ENCODE measurements at places on chromosomes 4 and X. TPM values are rescaled to one million over a fixed set of nuclear protein-coding genes. Genes with fewer than 3 reads are reported as not detected.

- DNase-seq, result peak; percentile 82
Observed at GRCh38 chr4:53076374-53076958, 214.3 kb downstream of the RASL11B start.

DNA sequence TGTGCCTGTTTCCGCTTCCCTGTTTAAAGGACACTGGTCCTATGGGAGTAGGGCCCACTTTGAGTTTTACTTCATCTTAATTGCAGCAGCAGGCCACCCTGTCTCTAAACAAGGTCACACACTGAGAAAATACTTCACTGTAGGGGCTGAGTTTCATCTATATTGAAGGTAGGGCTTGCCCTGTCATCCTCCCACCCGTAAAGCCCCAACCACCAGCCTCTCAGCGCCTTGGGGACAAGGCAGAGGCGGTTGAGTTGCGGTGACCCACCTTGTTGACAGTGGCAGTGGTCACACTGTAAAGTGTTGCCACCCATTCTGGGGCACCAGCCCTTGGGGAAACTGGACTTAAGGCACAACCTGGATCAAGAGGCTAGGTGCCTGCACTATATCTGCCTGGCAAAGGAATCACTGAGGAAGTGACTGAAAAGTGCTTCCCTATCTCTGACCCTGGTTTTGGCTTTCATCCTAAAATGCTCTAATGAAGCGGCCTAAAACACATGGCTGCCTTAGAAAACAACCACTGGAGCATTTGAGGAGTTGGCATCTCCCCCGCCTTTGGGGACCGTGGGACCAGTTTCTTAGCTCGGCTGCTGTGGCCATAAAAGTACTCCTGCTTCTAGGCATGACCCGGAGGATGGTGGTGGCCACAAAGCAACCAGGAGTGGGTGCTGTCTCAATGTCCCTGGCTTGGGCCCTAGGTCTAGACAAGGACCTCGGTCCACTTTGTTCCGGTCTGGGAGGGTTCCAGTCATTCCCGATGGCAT is 7.8 kb upstream of the WDR1 start:
- DNase-seq, result no peak

DNA sequence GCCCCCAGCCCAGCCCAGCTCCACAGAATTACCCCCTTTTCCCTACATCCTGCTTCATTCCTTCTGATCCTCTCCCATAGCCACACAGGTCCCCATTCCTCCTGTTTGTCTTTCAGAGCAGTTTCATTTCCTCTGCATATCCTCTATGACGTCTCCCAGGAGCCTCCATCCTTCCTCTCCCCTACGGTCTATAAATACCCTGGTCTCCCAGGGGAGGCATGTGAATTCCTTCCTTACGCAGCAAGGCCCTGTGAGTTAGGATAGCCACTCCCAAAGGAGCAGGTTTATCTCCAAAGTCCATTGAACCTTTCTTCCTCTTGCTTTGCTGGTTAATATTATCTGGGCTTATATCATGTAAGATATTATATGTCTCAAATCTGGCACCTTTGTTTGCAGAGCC is 8.4 kb upstream of the APLN start:
- no peak for DNase-seq

DNA sequence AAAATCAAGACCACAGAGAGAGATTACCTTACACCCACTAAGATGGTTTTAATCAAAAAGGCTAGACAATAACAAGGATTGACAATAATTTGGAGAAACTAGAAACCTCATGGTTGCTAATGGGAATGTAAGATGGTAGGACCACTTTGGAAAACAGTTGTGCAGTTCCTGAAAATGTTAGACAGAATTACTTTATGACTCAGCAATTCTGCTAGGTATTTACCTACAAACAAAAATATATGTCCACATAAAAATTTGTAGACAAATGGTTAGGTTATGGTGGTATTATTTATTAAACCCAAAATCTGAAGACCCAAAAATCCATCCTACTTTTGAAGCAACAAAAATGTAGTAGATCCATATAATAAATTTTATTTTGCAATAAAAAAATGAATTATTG is 1027.0 kb upstream of the ADGRL3 start:
- no peak for DNase-seq

DNA sequence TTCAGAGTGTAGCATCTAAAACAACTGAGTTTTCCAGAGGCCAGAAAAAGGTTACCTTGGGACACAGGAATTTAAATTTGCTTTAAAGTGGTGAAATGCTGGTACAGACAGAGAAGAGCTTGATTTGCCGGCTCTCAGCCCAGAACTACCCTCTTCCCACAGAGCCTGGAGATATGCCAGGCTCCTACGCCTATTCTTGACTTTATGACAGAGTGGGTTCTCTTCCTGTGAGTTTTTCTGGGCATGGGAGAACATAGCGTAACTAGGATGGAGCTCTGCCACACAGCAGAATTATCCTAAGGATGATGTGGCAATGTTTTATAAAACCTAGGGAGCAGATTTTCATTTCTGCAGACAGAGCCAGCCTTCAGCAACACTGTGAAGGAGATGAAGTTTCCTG is 241.8 kb downstream of the GRIA3 start:
- no peak for DNase-seq

GRCh38 chr4:153585026-153585425 is 99.1 kb upstream of the TLR2 start:
- DNase-seq, result no peak

GRCh38 chrX:104670051-104670450 is 104.1 kb downstream of the IL1RAPL2 start:
- DNase-seq, result no peak

DNA sequence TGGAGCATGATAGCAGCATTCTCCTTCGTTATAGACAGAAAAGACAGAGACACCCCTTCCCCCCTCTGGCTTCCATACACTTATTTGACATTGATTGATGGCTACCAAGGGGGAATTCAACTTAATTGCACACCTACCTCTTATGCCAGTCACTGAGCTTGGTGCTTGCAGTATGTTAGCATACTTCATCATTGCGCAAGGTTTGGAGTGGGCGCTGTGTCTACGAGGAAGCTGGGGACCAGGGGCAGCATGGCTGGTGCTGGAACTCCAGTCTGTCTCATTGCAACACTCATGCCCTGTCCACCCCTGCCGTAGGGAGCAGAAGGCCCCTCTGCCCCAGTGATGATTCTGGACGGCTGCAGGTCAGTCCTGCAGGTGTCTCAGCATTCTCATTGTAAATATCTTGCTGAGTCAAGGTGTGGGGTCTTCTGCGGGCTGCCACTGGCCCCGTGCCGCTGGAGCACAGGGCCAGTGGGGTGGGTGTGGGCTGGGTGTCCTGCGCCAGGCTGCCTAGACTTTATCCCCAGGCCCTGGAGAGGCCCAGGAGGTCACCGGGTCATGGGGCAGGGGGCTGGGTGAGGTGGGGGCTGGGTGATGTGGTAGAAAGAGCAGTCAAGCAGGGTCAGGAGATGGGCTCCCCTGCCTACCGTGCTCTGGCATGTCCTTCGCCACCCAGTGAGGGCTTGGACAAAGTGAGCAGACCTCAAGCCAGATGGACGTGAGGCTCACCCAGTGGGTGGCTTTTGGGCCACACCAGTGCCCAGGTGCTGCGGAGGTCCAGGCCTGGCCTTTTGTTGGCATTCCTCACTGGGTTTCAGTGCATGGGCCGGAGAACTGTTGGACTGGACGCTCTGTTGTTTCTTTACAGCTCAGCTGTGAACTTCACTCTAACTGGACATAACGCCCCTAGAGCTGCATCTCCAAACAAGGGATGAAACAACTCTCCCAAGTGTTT is 85.5 kb downstream of the PSAPL1 start:
- peak; percentile 81 for DNase-seq

DNA sequence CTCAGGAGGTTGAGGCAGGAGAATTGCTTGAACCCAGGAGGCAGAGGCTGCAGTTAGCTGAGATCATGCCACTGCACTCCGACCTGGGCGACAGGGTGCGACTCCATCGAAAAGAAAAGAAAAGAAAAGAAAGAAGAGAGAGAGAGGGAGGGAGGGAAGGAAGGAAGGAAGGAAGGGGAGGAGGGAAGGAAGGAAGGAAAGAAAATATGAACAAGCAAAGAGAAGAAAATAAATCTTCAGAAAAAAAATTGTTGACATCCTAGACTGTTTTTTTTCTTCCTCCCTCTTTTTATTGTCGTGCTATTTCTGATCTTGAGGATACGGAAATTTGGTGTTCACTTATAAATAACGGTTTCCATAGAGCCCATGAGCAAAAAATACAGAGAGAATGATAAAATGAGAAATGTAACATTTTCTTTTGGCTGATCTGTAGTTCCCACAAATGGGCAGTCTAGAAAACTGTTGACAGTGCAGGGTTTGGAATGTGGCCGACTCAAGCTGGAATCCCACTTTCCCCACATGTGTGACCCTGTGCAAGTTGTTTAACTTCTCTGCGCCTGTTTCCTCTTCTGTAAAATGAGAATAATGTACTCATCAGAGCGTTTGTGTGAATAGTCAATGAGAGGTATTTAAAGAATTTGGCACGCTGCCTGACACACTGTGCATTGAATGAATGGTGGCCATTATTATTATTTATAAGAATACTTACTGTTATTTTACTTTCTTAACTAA is 19.4 kb downstream of the SORBS2 start:
- DNase-seq, result no peak

DNA sequence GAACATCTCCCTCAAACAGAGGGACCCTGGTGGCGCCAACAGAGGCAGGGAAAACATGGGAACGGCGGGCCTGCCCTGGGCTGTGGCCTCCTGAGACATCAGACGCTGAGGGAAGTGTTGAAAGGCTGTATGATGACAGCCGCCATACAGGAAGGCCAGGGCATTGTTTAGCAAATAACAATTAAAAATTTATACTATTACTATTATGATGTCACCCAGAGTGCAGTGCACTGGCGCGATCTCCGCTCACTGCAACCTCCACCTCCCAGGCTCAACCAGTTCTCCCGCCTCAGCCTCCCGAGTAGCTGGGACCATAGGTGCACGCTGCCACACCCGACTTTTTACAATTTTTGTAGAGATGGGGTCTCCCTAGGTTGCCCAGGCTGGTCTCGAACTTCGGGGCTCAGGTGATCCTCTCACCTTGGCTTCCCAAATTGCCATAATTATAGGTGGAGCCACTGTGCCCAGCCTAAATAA is 54.6 kb downstream of the CPZ start:
- no peak for DNase-seq

- DNase-seq, result no peak
Observed at GRCh38 chr4:25900310-25900709, 13.7 kb upstream of the SMIM20 start.

DNA sequence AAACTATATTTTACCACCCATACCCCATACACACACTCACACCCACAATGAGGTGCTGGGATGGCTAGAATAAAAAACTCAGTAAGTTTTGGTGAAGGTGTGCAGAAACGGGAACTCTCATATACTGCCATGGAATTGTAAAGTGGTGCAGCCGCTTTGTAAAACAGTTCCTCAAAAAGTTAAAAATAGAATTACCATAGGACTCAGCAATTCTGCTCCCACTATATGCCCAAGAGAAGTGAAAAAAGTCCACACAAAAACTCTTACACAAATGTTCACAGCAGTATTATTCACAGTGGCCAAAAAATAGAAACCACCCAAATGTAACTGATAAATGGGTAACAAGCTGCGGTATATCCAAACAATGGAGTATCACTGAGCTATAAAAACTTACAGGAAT is 6.5 kb downstream of the CENPU start:
- DNase-seq, result no peak

DNA sequence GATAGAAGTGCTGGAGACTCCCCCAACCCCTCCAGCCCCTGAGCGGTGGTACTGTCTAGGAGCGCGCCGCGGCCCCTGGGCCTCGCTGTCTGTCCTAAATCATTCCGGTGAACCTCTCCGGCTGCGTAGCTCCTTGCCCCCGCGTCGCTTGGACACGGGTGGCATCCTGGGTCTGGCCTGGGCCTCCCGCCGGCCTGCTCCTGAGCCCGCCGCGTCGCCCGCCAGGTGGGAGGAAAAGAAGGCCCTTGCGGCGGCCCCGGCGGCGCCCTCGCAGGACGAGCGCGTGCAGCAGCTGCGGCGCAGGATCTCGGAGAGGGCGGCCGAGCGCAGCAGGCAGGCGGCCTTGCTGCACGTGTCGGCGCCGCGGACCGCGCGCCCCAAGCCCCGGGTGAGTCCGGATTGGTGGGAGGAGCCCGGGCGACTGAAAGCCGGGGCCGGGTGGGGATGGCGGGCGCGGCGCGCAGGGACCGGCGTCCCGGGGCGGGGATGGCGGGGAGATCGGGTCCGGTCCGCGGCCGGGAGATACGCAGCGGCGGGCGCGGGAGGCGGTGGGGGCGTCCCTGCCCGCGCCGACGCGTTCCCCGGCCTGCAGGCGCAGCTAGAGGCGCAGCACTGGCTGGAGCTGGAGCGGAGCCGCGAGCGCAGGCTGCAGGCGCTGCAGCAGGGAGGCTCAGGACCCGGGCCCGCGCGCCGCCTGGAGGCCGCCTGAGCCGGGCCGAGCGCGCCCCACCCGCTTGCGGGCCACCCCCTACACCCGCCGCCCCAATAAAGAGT is 6.5 kb upstream of the RNF4 start:
- DNase-seq, result peak; percentile 80

The FABP2 gene
- polyA plus RNA-seq, result not detected

The HSFX3 gene
- not detected for polyA plus RNA-seq

The FAM149A gene
- polyA plus RNA-seq, result 21.6 TPM

The DDX60 gene
- polyA plus RNA-seq, result 22.7 TPM

The EBP gene
- polyA plus RNA-seq, result 33.3 TPM
